Smooth muscle cell of bladder (primary cell): ENCODE measurements at places on chromosomes 12 and 14. TPM values are rescaled to one million over a fixed set of nuclear protein-coding genes. Genes with fewer than 3 reads are reported as not detected.

JPH4 gene
- not detected in 2 replicates for total RNA-seq

KRT6B gene
- total RNA-seq, result 0.14 and 0.18 TPM in 2 replicates

COCH gene
- 0.14 and 0.18 TPM in 2 replicates for total RNA-seq

KRT74 gene
- not detected in 2 replicates for total RNA-seq

CSRP2 gene
- total RNA-seq, result 25.5 and 46.4 TPM in 2 replicates
